ENCODE measurements at places on chromosomes 6 and 20.

- no peak for DNase-seq
Measured at GRCh38 chr6:89045576-89045975, 35.0 kb upstream of the PNRC1 start.

DNA sequence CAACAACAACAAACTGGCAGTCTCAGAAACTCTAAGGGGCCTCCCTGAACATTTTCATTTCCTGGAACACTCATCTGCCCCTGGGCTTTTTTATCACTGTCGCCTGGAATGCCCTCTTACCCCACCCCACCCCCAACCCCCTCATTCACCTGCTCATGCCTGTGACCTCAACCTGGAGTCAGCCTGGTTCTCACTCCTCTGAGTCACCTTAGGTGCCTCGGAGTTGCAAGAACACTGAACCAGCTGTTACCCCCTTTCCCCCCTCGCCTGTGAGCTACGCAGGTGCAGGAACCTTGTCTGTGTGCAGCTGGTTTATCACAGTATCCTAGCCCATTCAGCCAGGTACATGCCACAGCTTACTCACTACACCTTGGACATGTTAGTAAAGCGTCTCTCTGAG is 12.8 kb upstream of the SNAI1 start:
- no peak for DNase-seq

GRCh38 chr6:87907521-87907920 is 140.1 kb upstream of the SPACA1 start:
- DNase-seq: no peak

DNA sequence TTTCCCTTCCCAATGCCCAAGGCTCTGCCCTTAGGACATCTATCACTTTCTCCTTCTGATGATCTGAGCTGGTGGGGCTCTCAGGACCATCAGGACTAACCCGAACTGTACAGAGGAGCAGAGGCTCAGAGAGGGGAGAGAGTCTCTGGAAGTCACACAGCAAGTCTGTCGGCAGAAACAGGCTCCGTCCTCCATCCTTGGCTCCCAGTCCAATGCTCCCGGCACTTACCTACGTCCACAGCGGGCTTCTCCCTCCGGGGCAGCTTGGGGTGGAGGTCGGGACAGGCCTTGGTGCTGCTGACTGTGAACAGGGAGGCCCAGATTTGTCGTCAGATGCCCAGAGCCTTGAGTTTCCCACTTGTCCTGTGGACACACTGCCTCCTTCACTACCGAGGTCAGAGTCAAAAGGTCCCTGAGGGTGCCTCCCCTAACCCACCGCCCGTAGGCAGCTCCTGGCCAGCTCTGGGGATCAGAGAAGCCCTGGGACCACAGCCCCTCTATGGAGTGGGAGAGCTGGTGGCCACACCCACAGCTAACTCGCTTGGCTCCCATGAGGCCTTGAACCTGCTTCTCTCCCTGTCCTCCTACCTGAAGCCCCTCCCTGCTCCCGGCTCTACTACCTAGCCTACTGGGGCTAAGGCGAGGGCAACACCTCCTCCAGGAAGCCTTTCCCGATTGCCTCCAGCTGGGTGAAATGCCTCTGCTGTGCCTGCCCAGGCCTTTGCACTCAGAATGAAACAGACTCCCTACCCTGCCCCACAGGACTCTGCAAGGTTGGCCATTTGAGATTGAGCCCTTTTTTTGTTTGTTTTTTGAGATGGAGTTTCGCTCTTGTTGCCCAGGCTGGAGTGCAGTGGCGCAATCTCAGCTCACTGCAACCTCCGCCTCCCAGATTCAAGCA is 22.6 kb downstream of the VSTM2L start:
- DNase-seq: no peak

GRCh38 chr6:39224011-39224410 is 5.3 kb downstream of the KCNK5 start:
- DNase-seq: no peak

DNA sequence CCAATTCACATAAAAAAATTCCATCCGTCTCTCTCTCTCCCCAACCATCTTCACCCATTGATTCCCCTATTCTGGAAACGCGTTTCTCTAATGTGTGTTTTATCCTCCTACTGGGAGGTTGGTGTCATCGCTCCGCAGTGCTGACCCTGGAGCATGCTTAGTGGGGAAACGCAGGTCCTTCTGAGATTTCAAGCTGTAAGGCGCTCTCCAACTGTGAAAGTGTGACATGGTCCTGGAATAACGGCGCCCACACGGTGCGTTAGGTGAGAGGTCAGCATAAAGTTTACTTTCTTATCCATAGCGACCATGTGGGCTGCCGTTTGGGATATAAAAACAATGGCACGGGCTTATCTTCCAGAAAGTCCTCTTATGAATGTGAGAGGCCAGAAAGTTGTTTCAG is 123.9 kb downstream of the WDR27 start:
- no peak for DNase-seq

DNA sequence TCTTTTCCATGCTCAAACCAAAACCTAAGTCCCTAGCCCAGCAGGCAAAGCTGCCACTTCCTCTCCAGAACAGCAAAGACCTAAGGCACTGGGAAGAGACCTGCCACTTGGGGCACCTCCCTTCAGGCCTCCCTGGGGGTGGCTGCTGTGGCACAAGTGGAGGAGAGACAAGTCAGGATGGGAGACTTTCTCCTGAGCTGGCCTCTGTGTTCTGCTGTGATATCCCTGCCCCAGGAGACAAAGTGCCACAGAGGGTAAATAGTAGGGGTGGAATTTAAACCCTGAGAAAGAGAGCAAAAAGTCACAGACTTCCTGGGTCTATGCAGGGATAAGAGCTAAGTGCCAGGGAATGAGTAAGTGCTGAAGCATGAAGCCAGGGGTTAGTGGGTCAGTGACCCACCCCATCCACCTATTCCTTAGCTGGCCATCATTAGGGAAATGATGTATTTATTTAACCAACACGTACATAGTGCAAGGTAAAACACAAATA is 84.2 kb downstream of the MRPL14 start:
- no peak for DNase-seq

DNA sequence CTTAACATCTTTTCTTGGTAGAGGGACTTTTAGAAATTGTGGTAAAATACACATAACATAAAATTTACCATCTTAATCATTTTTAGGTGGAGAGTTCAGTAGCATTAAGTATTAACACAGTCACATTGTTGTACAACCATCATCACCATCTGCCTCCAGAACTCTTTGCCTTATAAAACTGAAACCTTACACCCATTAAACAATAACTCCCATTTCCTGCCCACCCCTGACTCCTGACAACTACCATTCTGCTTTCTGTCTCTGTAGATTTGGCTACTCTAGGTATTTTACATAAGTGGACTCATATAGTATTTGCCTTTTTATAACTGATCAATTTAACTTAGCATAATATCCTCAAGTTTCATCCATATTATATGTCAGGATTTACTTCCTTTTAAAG is 88.7 kb downstream of the ZHX3 start:
- no peak for DNase-seq

- no peak for DNase-seq
Measured at GRCh38 chr6:16418151-16418550, 179.8 kb downstream of the GMPR start.

GRCh38 chr6:148329596-148330381 is 12.8 kb upstream of the SASH1 start:
- DNase-seq: no peak

GRCh38 chr6:6612308-6612707 is 23.8 kb downstream of the LY86 start:
- DNase-seq: no peak

GRCh38 chr6:34535199-34535598 is 20.9 kb downstream of the SPDEF start:
- no peak for DNase-seq

- no peak for DNase-seq
Measured at GRCh38 chr6:94673251-94673650, 904.1 kb upstream of the MANEA start.

DNA sequence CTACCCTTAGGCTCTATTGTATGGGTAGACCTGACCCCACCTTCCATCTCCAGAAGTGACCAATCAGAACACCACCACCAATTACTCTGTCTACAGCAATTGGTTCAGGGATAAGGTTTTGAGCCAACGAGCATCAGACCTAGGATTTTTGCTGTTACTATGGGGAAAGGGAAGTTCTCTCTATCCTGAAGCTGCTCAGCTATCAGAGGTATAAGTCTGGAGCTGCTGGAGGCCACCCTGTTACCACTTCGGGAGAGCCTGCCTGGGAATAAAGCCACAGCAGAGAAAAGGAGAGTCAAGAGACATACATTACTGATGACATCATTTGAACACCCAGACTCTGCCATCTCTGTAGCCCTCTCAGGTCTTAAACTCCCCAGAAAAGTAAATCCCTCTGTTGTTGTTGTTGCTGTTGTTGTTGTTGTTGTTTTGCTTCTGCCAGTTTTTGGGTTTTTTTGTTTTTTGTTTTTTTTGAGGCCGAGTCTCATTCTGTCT is 94.5 kb downstream of the PREX1 start:
- no peak for DNase-seq

GRCh38 chr6:86825436-86825835 is 111.9 kb upstream of the HTR1E start:
- no peak for DNase-seq

- DNase-seq: no peak
Measured at GRCh38 chr6:15327271-15327670, 81.4 kb downstream of the JARID2 start.

- no peak for DNase-seq
Measured at GRCh38 chr6:102197211-102197610, 803.7 kb downstream of the GRIK2 start.

GRCh38 chr6:37793067-37793466 is 26.5 kb upstream of the ZFAND3 start:
- no peak for DNase-seq

DNA sequence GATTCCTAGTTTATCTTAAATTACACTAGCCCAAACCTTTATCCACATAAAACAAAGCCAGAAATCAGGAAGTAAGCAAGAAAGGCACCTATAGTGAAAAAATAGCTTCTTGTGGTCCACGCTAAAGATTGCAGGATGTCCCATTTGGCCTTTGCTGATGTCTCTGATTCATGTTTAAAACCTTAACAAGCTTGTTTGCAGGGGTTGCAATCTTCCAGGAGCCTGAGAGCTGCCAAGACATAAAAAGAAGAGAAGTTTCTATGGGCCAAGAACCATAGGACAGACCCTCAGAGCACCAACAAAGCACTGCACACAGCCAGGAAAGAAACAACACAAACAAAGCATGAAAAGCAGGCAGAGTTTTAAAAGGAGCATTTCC is 49.4 kb downstream of the ADAT2 start:
- DNase-seq: no peak

GRCh38 chr6:35993150-35993549 is 31.3 kb downstream of the SLC26A8 start:
- no peak for DNase-seq

- no peak for DNase-seq
Measured at GRCh38 chr20:59784791-59785668, 148.4 kb downstream of the SYCP2 start.

DNA sequence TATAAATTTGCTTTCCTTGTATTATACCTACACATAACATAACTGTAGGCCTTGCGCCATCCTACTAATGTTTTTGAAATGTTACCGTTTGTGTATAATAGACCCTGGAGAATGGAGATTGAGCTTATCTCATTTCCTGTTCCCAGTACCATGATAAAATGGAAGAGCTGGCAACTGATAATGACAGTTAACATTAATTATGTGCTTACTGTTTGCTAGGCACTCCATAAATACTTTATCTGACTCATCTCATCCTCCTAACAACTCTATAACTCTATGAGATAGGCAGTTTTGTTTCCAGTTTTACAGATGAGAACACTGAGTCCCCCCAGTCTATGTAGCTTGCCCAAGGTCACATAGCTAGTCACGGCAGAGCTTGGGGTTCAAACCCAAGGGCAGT is 396.7 kb downstream of the SYNE1 start:
- DNase-seq: no peak

- DNase-seq: no peak
Measured at GRCh38 chr20:2693286-2694007, 867 bp downstream of the EBF4 start.

- no peak for DNase-seq
Measured at GRCh38 chr20:32285621-32286371, 8.3 kb downstream of the KIF3B start.

DNA sequence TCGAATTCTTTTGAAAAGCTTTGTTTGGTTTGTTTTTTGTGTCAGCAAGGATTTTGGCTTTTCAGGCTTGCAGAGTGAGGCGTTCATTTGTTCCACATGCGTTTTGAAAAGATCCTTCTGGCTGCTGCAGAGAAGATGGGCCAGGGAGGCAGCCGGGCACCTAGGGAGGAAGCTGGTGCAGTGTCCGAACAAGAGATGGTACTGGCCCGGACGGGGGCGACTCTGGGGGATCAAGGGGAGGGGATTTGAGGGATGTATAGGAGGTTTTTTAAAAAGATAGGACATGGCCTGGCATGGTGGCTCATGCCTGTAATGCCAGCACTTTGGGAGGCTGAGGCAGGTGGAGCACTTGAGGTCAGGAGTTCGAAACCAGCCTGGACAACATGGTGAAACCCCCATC is 55.3 kb downstream of the DLGAP4 start:
- DNase-seq: no peak

DNA sequence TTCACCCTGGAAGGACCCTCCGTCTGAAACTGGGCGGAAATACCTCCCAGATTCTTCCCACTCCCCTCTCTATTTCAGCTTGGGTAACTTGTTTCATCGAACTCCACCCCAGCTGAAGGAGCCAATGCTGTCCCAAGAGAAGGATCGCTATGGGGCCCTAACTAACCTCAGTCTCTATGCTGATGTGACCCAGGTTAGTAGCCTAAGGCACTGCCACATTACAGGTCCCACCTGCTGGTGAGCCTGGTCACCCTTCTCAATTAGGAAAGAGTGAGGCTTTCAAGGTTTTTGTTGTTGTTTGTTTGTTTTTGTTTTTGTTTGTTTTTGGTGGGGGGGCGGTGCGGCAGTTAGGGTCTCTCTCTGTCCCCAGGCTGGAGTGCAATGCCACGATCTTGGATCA is 168.4 kb downstream of the OR2B2 start:
- no peak for DNase-seq

- DNase-seq: no peak
Measured at GRCh38 chr6:16132909-16133308, 4.0 kb downstream of the MYLIP start.

Measured in NCI-H2107 (cell line).